C1 segment of cervical spinal cord (tissue), 14 donors: ENCODE measurements at places on chromosomes 2 and 18.

DNA sequence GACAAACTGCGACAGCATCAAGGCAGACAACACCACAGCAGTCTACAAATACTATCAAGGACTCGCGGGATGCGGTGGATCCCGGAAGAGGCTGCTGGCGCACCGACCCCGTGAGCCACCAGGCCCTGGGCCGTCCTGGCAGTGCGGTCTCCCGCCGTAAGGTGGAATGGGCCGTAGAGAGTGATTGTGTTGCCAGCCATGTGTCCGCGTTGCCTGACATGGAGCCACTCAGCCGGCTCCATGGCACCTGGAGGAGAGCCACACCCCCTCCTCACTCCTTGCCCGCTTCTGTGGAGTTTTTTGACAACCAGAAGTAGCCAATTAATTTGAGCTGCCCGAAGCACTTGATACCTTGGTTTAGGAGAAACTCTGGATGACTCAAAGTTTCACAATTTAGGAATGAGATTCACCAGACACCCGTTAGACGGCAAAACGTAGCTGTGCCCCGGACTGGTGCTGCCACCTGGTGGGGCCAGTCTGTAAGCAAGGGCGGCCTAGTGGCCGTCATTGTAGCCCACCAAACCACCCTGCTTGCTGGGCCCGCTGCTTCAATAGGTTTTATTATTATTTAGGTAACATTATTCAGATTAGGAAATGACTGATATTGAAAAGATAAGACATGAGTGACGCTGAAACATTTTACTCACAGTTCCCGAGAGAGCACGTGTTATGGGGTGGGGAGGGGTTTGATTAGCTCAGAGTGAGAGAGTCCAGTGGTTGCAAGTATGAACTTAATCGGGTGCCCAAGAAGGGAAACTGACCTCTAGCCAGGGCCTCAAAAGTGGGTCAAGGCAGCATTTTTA lies 10.2 kb upstream of the IMP4 start:
- no peak for DNase-seq

DNA sequence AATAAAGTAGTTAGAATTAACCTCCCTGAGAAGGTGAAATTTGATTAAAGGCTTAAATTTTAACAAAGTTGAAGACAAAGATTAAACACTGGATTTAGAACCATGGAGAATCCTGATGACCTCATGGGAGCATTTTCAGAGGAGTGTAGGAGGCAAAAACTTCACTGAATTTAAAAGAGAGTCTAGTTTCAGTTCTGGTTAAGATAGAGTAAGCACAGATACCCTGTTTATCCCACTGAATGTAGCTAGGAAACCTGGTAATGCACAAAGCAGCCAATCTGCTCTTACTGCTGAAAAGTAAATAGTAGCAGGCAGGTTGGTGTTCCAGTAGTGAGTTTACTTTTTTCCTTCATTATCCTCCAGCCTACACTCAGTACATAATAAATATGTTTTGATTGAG lies 654.9 kb upstream of the SYT4 start:
- DNase-seq, result no peak

- no peak for DNase-seq
Observed at GRCh38 chr18:58530801-58531200, 98.1 kb downstream of the ALPK2 start.

GRCh38 chr2:65654496-65654895 lies 222.1 kb upstream of the SPRED2 start:
- DNase-seq, result no peak

GRCh38 chr18:21489919-21490495 lies 110.5 kb downstream of the ESCO1 start:
- DNase-seq, result no peak

GRCh38 chr2:151193576-151193975 lies 68.1 kb downstream of the RBM43 start:
- DNase-seq, result no peak
